Natural killer cell (primary cell): ENCODE measurements at places on chromosomes 13 and 19. TPM values are rescaled to one million over a fixed set of nuclear protein-coding genes. Genes with fewer than 3 reads are reported as not detected.

GRCh38 chr19:5680084-5680436 lies 256 bp downstream of the MICOS13 start:
- no peak for DNase-seq
- peak overlapping the region; percentile 95 for H3K4me3 ChIP-seq
- peak overlapping the region; percentile 97 for H3K27ac ChIP-seq
- H3K36me3 ChIP-seq, result peaks cover 2% of the 10 kb centered on the region
- no peaks in the 10 kb centered on the region for H3K27me3 ChIP-seq
- H3K4me1 ChIP-seq, result peaks cover 17% of the 10 kb centered on the region

DNA sequence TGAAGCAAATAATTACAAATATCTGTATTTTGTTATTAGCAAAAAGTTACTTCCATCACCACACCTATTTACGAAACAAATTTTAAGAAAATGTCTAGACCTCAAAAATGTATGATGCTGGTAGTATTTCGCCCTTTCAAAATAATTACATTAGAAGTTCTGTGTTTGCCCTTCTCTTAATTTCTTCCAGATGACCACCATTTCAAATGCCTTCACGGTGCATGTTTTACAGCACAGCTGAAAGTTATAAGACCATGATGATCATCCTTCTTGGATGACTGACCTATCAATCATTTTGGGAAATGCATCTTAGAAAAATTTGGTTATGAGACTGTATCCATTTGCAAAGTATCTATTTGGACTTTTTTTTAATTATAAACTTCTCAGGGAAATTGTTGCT lies 390.8 kb downstream of the SLITRK6 start:
- H3K4me3 ChIP-seq, result no peak overlapping the region
- H3K27ac ChIP-seq, result no peak overlapping the region
- H3K4me1 ChIP-seq, result no peaks in the 10 kb centered on the region
- no peaks in the 10 kb centered on the region for H3K36me3 ChIP-seq

- no peaks in the 10 kb centered on the region for H3K27me3 ChIP-seq
- H3K27ac ChIP-seq, result no peak overlapping the region
- DNase-seq, result no peak
Observed at GRCh38 chr13:80586356-80586755, 245.4 kb upstream of the SPRY2 start.

DNA sequence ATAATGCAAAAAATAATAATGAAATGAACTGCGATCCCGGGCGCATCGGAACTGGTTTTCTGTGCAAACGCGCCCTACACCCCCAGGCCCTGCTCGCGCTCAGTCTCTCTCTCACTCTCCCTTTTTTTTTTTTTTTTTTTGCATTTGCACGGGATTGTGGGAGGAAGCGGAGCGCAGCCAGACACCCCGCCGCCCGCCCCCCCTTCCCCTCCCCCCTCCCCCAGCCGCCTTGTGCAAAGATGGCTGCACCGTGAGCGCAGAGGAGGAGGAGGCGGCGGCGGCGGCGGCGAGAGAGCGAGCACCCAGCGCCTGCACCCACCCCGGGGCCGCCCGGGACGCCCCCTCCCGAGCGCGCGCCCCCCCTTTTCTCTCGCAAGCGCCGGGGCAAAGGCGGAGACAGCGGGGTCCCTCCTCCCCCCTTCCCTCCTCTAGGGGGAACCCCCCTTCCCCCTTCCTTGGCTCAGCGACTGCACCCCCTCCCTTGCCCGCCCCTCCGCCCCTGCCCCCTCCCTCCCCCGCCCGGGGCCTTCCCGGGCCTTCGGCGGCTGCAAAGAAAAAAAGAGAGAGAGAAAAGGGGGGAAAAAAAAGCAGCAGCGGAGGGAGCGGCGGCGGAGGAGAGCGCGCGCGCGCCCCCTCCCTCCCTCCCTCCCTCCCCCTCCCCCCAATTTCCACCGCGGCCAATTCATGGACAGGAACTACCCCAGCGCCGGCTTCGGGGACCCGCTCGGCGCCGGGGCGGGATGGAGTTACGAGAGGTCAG lies at the start of gene PRR12:
Gene PRR12, plus strand, starts transcription at position 212 of the 760 bp plus-strand sequence. Its CDS starts 473 bp downstream, at position 685.
- peak; percentile 89 for DNase-seq
- H3K36me3 ChIP-seq, result peaks cover 22% of the 10 kb centered on the region
- H3K27me3 ChIP-seq, result no peaks in the 10 kb centered on the region
- peaks cover 29% of the 10 kb centered on the region for H3K4me1 ChIP-seq

Gene ZNF790
- 6.8 TPM for total RNA-seq

Gene NPAS1
- not detected for total RNA-seq

Gene COL5A3
- total RNA-seq, result 6.6 TPM

Gene C19orf38
- total RNA-seq, result 9.9 TPM

Gene SPRED3
- total RNA-seq, result 1.1 TPM

DNA sequence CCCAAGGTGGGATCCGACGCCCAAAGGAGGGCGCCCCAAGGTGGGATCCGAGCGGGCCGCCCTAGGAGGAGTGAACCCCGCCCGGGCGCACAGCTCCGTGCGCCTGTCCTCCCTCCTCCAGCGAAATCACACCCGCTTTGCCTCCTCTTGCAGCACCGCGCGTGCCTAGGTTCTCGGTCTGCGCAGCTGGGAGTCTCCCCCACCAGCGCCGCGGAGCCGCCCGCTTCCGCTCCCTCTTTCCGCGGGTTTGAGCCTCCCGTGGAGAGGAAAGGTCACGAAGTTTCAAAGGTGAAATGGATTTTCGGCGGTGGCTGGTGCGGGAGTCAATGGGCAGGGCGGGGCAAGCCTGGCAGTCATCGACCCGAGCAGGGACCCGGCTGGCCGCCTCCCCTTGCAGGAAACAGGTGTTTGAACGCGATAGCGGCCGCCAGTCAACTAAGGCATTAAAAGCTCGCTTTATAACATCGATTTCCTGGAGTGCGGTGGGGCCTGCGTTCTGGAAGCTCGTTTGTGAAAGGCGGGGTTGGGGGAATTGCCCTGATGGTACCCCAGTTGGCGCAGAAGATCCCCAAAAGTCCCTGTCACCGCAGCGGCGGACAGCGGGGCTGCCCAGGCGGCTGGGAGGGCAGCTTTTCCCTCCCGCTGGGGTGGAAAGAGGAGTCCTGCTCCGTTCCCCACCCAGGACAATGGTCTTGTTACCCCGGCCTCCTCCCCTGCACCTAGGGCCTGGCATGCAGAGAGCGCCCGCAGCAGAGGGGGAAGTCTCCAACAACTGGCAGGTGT lies 9.0 kb upstream of the SOX1 start:
- no peak overlapping the region for H3K4me3 ChIP-seq
- H3K4me1 ChIP-seq, result no peaks in the 10 kb centered on the region
- peaks cover 53% of the 10 kb centered on the region for H3K27me3 ChIP-seq

DNA sequence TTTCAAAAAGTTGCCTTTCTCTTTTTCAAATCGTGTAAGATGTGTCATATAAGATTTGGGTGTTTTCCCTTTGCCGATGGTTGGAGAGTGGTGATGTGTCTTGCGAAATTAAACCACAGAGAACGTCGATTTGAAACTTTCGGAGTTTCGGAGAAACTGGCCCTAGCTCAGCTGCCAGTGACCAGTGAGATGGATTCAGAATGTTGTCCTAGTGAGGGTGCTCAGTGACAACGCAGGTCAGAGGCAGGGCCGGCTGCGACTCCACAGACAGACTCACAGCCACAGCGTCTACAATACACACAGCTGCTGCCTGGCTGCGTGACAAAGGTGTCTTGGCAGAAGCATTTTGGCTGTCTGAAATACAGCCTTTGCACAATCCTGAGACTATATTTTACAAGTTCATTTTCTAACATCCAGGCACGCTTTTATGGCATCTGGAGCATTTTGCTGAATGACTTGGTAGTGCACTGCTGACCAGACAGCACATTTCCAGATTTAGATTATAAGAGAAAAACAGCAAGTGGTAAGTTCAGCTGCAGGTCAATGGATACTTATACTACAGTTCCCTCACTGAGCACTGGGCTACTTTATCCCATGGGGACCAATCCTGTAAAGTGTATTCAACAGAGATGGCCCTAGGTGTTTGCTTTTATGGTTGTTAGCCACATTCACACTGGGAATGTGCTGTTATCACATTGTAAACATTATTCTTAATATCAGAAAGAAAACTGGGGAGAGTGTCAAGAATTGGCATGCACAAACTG lies 207.5 kb downstream of the KCNRG start:
- peak overlapping the region; percentile 28 for H3K27ac ChIP-seq
- peak; percentile 56 for DNase-seq
- no peaks in the 10 kb centered on the region for H3K27me3 ChIP-seq

Gene ACTMAP
- 5.9 TPM for total RNA-seq

DNA sequence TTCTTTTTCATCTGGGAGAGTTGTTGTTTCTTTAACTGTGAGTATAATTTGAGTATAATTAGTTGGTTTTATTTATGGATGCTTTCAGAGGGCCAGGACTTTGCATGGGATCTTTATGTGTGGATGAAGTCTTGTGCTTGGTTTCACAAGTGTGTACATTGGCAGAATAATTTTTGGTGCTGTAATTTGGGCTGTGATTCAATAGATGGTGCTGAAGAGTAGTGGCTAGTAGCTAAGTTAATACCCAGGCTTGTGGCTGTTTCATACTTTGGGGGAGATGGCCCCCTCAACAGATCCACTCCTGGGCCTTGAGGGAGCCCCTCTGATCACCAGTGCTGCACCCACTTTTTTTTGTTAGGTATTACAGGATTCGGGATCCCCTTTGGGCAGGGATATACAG lies 1142.4 kb downstream of the SLITRK1 start:
- H3K27ac ChIP-seq, result no peak overlapping the region
- H3K36me3 ChIP-seq, result no peaks in the 10 kb centered on the region
- no peak overlapping the region for H3K4me3 ChIP-seq
- DNase-seq, result no peak
- H3K4me1 ChIP-seq, result no peaks in the 10 kb centered on the region
- H3K27me3 ChIP-seq, result no peaks in the 10 kb centered on the region

Gene MFSD12
- 34.5 TPM for total RNA-seq

DNA sequence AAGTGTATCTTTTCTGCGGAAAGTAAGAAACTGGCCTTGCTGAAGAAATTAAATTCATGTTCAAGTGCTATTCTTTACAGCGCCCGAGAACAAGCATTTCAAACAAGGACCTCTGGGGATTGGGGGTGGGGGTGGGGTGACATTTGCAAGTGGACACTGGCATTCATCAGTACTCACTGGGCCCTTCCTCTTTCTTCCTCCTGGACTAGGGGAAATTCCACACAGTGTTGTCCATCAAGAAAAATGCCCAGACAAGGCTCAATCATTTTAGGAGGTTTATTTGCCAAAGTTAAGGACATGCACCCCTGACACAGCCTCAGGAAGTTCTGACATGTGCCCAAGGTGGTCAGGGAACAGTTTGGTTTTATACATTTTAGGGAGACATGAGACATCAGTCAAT lies 22.9 kb upstream of the OR10H1 start:
- no peak for DNase-seq
- no peak overlapping the region for H3K4me3 ChIP-seq
- no peaks in the 10 kb centered on the region for H3K36me3 ChIP-seq
- no peaks in the 10 kb centered on the region for H3K27me3 ChIP-seq
- H3K27ac ChIP-seq, result no peak overlapping the region

DNA sequence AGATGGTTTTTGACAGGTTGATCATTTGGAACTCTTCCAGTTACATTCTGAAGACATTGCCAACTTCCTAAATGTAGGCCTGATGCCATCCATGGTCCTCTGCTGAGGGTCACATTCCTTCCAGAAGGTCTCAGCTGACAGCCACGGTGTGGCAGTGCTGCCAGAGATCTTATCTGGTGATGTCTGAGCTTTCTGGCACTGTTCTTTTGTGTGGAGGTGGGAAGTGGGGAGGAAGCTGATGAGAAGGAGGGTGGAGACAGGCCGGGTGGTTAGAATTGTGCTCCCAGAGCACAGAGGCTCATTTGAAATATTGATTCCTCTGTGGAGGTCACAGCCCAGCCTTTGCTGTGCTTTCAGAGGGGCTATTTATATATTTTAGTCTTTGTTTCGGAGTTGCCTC lies 16.1 kb upstream of the MTIF3 start:
- H3K4me1 ChIP-seq, result peaks cover 6% of the 10 kb centered on the region
- no peak for DNase-seq
- H3K27me3 ChIP-seq, result no peaks in the 10 kb centered on the region

Gene ZNF491
- 3.7 TPM for total RNA-seq

- no peaks in the 10 kb centered on the region for H3K27me3 ChIP-seq
- H3K4me3 ChIP-seq, result no peak overlapping the region
- no peaks in the 10 kb centered on the region for H3K36me3 ChIP-seq
- no peak for DNase-seq
- no peak overlapping the region for H3K27ac ChIP-seq
Observed at GRCh38 chr13:50745542-50746115, 97.9 kb downstream of the DLEU7 start.

DNA sequence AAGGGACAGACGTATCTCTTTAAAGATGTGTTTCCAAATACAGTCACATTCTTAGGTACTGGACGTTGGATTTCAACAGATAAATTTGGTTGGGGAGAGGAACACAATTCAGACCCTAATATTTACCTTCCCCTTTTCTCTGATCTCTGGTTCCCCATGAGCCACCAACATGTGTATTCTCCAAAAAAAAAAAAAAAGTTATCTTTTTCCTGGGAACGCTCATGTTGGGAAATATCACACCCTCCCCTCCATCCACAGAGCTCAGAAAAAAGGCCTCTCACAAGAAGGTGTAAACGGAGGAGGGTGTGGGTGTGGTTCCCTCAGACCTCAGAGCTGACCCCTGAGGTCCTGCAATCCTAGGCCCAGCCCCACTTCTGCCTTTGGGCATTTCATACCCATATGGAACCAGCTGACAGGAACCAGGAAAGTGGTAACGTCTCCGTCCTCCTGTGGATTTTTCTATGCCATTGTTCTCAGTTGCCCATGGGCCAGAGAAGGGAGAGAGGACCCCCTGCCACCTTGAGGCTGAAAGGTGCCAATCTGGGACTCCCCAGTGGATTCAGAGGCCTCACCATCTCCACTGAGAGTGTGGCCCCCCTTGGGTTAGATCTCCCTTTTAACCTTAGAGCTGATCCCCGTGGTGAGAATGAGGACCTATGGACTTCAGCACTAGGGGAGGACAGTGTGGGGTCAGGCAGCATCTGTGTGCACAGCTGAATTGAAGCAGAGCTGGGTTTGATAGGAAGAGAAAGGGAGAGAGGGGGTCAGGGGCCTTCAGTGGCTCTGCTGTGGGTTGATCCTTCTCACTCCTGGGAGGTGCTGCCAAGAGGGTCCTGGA lies 8.4 kb upstream of the SIGLEC12 start:
- no peak for DNase-seq
- H3K27me3 ChIP-seq, result peaks cover 3% of the 10 kb centered on the region
- no peak overlapping the region for H3K27ac ChIP-seq
- no peaks in the 10 kb centered on the region for H3K4me1 ChIP-seq
- no peaks in the 10 kb centered on the region for H3K36me3 ChIP-seq
- no peak overlapping the region for H3K4me3 ChIP-seq

Gene SMAD9
- total RNA-seq, result not detected

Gene ZNF665
- 5.3 TPM for total RNA-seq

Gene CERS1
- not detected for total RNA-seq

DNA sequence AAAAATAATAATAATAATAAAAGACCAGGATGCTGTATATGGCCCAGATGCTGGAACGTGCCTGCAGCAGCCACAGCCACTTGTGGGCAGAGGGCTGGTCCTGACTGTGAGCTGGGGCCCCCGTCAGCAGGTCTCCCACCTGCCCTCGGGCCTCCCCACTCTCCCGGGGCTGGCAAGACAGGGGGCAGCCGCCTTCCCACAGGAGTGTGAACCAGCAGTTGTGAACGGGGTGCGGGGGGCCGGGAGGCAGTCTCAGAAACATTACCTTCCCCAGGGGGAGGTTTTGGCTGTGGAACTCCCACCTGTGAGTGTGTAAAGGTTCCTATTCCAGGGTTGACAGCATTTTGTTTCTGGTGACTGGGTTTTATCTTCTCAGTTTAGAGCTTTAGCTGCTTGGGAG lies 151.4 kb downstream of the KDM4B start:
- H3K27ac ChIP-seq, result no peak overlapping the region
- H3K27me3 ChIP-seq, result no peaks in the 10 kb centered on the region
- H3K36me3 ChIP-seq, result peaks cover 3% of the 10 kb centered on the region
- peaks cover 21% of the 10 kb centered on the region for H3K4me1 ChIP-seq
- no peak for DNase-seq
